ENCODE measurements at places on chromosomes 16 and 17.

DNA sequence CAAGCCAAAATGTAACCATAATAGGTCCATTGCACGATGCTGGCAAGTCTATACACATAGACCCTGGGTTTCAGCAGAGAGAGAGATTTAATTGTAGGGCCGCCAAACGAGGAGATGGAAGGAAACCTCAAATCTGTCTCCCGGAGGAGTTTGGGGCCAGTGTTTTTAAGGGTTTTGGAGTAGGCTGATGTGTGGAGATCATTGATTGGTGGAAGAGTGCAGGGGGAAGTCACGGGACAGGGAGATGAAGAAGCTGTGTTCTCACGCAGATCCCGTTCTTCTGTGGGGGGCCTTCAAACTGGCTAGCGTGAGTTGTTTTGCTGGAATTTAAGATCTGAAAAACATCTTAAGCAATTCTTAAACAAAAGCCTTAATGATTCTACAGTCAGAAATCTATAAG, 84.8 kb downstream of the KATNIP start:
- no peak for DNase-seq

DNA sequence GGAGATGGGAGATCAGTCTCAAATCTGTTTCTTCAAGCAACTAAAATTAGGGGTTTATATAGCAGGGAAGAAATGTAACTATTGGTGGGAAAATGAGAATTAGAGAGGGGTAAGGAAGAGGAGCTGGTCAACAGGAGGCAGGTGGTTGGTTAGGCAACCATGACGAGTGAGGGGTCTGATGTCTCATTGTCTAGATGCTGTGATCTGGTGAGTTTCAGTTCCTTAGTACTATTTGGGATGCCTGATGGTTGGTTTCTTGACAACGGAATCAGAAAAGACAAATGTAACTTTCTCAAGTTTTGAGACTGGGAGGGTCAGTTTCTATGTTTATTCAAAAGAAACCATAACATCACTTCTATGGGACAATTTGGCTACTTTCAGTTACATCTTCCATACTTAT, 415.3 kb upstream of the C16orf82 start:
- DNase-seq, result no peak

GRCh38 chr17:68356520-68356919, 65.2 kb downstream of the ARSG start:
- DNase-seq, result peak; percentile 78

GRCh38 chr16:50684823-50685461, 3.8 kb upstream of the SNX20 start:
- DNase-seq, result no peak

DNA sequence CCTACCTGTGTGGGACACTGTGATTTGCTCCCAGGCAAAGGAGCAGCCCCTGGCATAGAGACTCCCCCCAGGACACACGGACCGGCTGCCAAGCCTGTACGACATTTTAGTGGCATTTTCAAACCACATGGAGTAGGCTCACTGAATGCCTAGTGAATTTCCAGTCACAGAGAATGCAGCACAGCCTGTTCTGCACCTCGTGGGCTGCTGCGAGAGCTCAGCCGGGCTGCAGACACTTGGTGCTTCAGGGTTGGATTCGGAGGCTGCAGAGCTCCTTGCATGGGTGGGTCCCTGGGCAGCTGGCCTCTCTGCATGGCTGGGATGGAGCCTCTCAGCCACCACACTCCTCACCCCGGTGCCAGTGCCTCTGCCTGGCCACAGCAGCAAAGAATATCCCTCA, 51.2 kb upstream of the HNF1B start:
- DNase-seq, result no peak

- no peak for DNase-seq
Observed at GRCh38 chr17:81884968-81885367, 6.4 kb downstream of the ALYREF start.

Data from central memory CD8-positive, alpha-beta T cell (primary cell).